Stimulated activated CD4-positive, alpha-beta T cell treated with anti-CD3 and anti-CD28 coated beads, Interleukin-2, amount 100 ng/mL, for 24 hours (primary cell): ENCODE measurements at places on chromosomes 5 and 9.

- no peak for DNase-seq
Observed at GRCh38 chr9:14349146-14349446, 35.2 kb upstream of the NFIB start.

GRCh38 chr9:99213197-99213596, 8.5 kb downstream of the ALG2 start:
- DNase-seq, result no peak

GRCh38 chr9:126720036-126720435, 84.8 kb upstream of the ZBTB43 start:
- no peak for DNase-seq

GRCh38 chr5:138274189-138274853, at the start of gene GFRA3:
GFRA3 (minus strand) TSS chr5:138274621; CDS start chr5:138274424, 197 bp downstream.
- no peak for DNase-seq

GRCh38 chr5:80782626-80783025, 127.8 kb upstream of the DHFR start:
- no peak for DNase-seq

GRCh38 chr5:173735184-173735583, 118.7 kb upstream of the BOD1 start:
- DNase-seq, result no peak

GRCh38 chr5:1537603-1538154, 13.9 kb upstream of the LPCAT1 start:
- no peak for DNase-seq

- DNase-seq, result no peak
Observed at GRCh38 chr9:87212605-87213021, 265.3 kb upstream of the GAS1 start.

GRCh38 chr5:98391921-98392625, 381.4 kb upstream of the RGMB start:
- no peak for DNase-seq

GRCh38 chr5:146513462-146513861, 2.5 kb downstream of the GPR151 start:
- no peak for DNase-seq

DNA sequence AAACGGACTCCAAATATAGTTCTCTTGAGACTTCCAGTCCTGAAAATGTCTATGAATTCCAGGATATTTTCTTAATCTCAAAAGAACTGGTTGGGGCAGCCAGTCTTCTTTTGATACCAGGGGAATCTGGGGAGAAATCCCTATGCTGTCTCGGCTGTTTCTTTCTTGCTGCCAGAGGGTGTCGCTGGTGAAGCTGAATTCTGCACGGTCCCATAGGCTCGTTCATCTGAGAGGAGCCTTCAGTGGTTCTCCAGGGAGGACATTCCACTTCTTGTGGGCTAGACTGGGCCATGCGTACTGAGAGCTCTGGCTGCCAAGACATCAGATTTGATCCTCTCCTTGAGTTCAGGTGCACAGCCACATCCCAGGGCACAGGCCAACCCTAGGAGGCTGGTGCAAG, 155.0 kb upstream of the CLINT1 start:
- no peak for DNase-seq

- no peak for DNase-seq
Observed at GRCh38 chr5:118723021-118723338, 265.4 kb downstream of the DTWD2 start.

DNA sequence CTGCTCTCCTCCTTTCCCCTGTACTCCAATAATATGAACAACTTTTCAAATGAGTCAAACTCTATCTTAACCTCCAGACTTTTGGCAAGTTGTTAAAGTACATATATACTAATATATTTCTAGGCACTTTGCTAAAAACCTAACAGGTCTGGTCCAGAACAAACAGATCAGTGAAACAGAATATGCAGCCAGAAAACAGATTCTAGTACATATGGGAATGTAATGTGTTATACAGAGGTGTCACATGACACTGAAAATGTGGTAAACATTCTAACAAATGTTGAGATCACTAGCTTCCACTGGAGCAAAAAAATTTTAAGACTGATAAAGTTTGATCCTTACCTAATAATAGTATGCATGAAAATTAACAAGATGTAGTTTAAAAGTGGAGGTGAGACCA, 136.9 kb downstream of the OR2K2 start:
- DNase-seq, result no peak

GRCh38 chr9:133273819-133274218, 1.2 kb downstream of the ABO start:
- DNase-seq, result no peak

DNA sequence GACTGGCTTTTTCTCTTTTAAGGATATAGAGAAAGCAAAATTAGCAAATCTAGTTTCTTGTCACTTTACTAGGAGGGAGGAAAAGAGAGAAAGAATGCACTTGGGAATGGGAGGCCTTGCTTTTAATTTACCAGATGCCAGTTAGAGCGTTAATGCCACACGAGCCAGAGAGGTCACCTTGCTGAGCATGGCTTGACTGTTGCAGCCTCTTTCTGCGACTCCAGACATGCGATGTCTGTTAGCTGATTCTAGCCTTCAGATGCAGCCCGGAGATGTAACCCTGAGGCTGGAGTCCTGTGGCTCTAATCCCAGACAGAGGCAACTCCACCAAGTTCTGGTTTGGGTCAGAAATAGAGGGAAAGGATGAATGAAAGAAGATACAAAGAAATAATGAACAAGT, 152.5 kb downstream of the TRIO start:
- no peak for DNase-seq

DNA sequence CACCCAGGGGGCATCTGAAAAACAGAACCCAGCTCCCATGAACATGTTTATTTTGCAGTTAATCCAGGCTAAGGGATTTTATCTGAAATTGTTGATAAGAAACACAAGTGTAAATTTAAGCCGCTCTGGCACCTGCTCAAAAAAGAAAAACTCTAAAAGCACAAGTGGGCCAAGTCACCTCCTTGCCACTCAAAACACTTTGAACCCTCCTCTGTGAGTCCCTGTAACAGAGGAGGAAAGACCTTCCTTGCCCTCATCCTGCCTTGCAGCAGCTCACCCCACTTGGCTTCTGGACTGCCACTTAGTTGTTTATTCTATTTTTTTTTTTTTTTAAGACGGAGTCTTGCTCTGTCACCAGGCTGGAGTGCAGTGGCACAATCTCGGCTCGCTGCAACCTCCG, 39.5 kb downstream of the FAM78A start:
- no peak for DNase-seq

GRCh38 chr9:136178061-136178772, 26.7 kb downstream of the LHX3 start:
- DNase-seq, result no peak

GRCh38 chr9:81530846-81531245, 158.5 kb downstream of the TLE1 start:
- no peak for DNase-seq

DNA sequence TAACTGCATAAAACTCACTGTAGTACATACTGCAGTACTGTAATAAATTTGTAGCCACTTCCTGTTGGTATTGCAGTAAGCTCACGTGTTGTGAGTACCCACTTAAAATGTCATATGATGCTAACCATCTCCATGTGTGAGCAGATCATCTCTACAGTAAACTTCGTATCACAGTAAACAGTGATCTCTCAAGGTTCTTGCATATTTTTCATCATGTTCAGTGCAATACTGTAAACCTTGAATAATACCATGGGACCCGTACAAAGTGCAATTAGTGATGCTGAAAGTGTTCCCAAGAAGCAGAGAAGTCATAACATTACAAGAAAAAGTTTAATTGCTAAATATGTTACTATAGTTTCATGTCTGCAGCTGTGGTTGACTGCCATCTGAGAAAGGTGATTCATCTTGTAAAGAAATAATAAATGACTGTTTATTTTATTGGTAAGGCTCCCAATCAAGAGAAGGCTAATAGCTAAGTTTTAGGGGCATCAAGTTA, 253.8 kb upstream of the POU5F2 start:
- DNase-seq, result no peak

GRCh38 chr9:129327552-129328328, 149.7 kb upstream of the IER5L start:
- DNase-seq, result no peak

DNA sequence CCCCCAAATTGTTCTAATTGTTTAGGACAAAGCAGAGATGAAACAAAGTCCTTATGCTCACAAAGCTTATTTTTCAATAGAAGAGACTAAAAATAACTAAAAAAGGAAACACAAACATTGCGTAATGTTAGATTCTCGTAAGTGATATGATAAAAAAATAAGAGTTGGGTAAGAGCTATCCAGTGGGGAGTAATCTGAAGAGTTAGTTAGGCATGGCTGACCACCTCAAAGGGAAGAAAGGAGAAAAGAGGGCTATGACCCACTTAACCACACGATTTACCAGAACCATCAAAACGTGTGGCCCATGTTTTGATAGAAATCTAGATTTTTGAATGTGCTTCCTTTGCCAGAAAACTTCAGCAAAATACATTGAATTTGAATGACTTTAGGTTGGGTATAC, 1296.8 kb upstream of the NUDT12 start:
- DNase-seq, result no peak

DNA sequence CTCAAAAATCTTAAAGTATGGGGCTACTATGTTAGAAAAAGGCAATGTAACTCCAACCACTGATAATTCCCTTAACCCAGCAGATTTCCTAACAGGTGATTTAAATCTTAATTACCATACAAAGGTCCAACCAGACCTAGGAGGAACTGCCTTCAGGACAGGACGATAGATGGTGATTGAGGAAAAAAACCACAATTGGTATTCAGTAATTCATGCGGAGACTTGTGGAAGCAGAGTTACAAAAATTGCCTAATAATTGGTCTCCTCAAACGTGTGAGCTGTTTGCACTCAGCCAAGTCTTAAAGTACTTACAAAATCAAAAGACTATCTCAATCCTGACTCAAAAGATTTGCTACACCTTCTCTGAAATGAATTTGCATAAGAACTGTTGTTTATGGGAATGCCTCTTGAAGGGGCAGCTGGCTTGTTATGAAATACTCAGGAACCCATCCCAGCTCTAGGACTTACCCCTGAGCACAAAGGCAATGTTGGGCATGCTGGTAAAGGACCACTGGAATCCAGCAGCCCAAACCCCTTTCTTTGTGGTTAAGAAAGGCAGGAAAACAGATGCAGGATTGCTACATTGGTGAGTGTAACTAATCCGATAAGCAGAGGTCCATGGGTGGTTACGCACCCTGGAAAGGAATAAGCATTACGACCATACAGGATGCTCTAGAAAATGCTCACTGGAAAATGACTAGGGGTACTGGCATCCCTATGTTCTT, 26.7 kb upstream of the EPB41L4A start:
- no peak for DNase-seq

- DNase-seq, result no peak
Observed at GRCh38 chr5:1498623-1499416, 24.9 kb downstream of the LPCAT1 start.

DNA sequence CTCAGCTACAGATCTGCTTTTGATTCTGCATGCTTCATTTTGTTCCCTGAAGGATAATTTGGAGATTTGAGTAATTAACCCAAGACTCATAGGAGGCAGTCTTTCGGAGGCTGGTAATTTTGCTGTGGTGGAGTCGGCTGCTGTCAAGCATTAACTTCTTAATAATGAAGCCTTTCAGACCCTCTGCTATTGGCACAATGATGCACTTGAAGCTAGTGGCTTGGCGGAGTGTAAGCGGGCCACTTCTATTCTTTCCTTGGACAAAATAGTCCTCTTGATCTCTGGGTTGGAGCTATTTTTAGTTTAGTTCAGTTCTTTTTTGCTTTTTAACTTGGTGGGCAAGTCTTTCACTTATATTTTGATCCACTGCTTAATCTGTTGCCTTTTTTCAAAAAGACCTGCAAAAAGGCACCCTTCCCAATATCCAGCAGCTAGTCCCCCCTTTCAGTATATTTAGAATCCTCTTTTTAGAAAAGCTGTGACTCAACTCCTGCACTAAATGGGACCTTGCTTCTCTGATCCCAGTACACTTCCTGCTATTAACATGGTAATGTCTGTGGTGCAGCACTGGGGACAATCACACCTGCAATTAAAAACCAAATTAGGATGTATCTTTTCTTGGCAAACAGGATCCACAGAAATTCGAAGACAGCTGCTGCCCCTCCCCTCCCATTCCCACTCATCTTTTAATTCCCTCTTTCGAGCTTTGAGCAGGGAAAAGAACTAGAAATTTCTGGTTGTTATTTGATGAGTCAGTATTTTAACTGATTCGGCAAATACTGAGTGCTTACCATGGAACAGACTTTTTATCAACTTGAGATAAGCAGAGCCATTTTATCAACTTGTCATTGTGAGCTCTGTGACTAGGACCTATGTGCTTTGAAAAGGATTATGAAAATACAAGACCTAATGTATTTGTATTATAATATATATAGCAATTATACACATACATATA, 169.4 kb upstream of the ANKRD55 start:
- DNase-seq, result no peak

- no peak for DNase-seq
Observed at GRCh38 chr9:110095161-110095595, 112.8 kb downstream of the C9orf152 start.

DNA sequence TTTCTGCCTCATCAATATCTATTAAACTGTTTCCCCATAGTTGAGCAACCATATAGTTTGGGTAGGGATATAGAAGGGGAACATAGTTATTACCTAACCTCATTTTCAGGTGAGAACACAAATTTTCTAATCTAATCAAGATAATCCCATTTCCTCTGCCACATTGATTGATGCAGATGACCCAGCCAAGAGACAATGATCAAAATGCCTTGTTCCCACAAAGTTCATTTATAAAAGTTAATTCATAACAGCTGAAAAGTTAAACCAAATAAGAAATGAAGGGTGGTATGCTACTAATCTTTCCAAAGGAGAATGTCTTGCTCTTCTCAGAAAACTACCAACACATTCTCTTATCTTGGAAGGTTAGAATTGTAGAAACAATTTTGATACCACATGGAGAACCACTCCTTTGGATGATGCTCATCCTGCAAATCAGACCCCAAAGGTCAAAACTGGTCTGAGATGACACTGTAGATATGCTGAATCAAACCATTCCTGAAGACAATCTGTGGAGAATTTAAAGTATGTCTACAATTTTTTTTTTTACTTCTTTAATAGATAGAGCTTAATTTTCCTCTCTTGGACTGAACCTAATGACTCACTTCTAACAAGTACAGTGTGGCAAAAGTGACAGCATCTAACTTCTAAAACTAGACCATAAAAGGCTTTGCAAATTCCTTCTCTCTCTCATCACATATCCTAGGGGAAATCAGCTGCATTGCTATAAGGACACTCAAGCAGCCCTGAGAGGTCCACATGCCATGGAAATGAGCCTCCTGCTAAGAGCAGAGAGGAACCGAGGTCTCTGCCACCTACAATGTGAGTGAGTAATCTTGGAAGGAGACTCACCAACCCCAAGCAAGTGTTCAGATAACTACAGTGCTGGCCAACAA, 586.7 kb upstream of the TUSC1 start:
- DNase-seq, result no peak

- DNase-seq, result no peak
Observed at GRCh38 chr9:109468927-109469326, 29.2 kb downstream of the PTPN3 start.

GRCh38 chr9:72871685-72872084, 81.2 kb downstream of the ALDH1A1 start:
- DNase-seq, result no peak

- no peak for DNase-seq
Observed at GRCh38 chr5:139473565-139473964, 2.8 kb downstream of the SMIM33 start.

DNA sequence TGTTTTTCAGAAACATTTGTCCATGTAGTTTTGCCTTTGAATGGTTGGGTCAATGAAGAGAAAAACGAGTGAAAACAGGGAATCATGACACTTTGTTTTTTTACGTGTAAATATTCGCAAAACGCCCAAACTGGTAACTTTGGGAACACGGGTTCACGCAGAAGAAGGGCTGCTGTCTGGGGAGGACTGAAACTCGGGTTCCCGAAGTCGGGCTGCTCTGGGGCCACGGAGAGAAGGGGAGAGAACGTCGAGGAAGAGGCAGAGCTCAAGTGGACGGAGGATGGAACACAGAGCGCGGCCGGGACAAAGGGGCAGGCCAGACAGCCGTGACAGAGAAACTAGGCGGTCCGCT, 478 bp upstream of the SETD9 start:
- DNase-seq, result no peak
